ENCODE measurements at places on chromosomes 6 and 20.

GRCh38 chr6:11475016-11475415 is 62.5 kb upstream of the TMEM170B start:
- DNase-seq, result no peak

- DNase-seq, result no peak
Observed at GRCh38 chr6:158972241-158973233, 27.5 kb downstream of the RSPH3 start.

DNA sequence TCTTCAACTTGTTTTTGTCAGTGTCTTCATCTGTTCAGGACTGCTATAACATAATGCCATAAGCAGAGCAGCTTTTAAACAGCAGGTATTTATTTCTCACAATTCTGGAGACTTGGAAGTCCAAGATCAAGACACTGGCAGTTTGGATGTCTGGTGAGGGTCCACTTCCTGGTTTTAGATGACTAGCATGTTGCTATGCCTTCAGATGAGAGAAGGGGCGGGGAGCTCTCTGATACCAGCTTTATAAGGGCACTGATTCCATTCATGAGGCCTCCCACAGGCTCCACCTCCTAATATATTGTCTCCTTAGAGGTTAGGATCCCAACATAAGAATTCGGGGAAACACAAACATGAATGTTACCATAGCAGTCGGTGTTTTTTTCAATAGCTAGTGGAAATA is 52.9 kb downstream of the FAM83B start:
- no peak for DNase-seq

- DNase-seq, result no peak
Observed at GRCh38 chr6:106574741-106575458, 54.4 kb downstream of the RTN4IP1 start.

DNA sequence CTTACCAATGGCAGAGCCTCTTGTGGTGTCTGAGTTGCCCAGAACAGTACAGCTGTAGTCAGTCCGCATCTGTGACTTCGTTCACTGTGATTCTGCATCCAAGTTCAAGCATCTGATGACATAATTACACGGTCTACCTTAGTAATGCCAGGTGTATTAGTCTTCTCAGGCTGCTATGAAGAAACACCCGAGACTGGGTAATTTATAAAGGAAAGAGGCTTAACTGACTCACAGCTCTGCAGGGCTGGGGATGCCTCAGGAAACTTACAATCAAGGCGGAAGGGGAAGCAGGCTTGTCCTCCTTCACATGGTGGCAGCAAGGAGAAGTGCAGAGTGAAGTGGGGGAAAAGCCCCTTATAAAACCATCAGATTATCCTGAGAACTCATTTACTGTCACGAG is 163.9 kb upstream of the SULF2 start:
- no peak for DNase-seq

Measured in heart right ventricle (tissue), 16 donors.